ENCODE measurements at places on chromosomes 2 and 18.

GRCh38 chr2:222320436-222321395 lies 21.9 kb upstream of the PAX3 start:
- peak; percentile 40 for DNase-seq

- peak; percentile 32 for DNase-seq
These were observed 72.0 kb downstream of the KCNE4 start for GRCh38 chr2:223123855-223124610.

- DNase-seq: no peak
These were observed 153.7 kb downstream of the CAMKMT start for GRCh38 chr2:44515416-44515815.

- no peak for DNase-seq
These were observed 15.5 kb downstream of the IL1F10 start for GRCh38 chr2:113083296-113083695.

- DNase-seq: no peak
These were observed 81.8 kb downstream of the C1QL2 start for GRCh38 chr2:119076713-119077112.

DNA sequence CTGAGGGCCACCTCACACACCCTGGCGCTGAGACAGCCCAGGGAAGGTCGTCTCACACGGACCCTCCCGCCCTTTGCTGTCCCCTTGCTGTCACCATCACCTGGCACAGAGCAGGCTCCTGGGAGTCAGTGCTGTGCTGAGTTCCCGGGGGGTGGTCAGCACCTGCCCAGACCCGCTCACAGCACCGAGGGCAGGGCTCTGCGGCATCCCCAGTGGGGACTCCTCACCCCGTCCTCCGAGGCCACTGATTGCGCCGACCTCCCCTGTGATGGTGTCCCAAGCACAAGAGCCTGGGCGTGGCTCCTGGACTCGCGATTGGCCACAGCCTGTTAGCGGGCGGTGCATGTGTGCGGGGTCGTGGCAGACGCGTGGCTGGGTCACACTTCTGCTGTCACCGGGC lies 65.9 kb downstream of the NFATC1 start:
- DNase-seq: no peak

- DNase-seq: no peak
These were observed 18.5 kb downstream of the TANK start for GRCh38 chr2:161178756-161179155.

GRCh38 chr18:77069482-77069881 lies 63.1 kb downstream of the MBP start:
- DNase-seq: no peak

- no peak for DNase-seq
These were observed 200.0 kb downstream of the SLC4A10 start for GRCh38 chr2:161824226-161824625.

DNA sequence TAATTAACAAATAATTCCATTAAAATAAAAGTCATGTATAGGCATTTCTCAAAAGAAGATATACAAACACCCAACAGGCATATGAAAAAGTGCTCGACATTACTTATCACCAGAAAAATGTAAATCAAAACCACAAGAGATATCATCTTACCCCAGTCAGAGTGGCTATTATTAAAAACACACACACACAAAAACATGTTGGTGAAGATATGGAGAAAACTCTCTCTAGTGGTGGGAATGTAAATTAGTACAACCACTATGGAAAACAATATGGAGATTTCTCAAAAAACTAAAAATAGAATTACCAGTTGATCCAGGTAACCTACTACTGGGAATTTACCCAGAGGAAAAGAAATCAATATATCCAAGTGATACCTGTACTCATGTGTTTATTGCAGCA lies 966.3 kb upstream of the POU3F3 start:
- no peak for DNase-seq

GRCh38 chr2:170306293-170306873 lies 128.4 kb downstream of the MYO3B start:
- no peak for DNase-seq

- no peak for DNase-seq
These were observed 18.0 kb downstream of the NAB1 start for GRCh38 chr2:190666895-190667294.

GRCh38 chr2:119491776-119492525 lies 32.3 kb downstream of the SCTR start:
- peak; percentile 57 for DNase-seq

GRCh38 chr2:165697748-165698443 lies 96.2 kb downstream of the GALNT3 start:
- DNase-seq: no peak

- DNase-seq: no peak
These were observed 213.9 kb downstream of the NDUFA10 start for GRCh38 chr2:239811111-239811781.

DNA sequence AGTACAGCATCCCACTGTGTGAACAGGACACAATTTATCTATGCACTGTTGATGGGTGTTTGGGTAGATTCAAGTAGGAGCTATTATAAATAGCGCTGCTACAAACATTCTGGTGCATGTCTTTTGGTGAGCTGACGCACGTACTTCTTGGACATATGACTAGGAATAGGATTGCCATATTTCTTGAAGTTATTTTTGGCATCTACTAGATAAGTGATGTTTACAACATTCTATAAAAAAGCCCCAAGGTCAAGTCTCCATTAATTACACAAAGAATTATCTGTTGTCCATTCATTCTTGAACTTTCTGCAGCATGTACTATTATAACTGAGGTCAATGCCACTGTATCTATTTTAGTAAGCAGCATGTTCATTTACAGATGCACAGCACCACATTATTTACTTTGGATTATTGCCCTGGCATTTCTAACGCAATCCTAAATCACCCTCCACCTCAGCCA lies 225.5 kb upstream of the TMEM200C start:
- no peak for DNase-seq

DNA sequence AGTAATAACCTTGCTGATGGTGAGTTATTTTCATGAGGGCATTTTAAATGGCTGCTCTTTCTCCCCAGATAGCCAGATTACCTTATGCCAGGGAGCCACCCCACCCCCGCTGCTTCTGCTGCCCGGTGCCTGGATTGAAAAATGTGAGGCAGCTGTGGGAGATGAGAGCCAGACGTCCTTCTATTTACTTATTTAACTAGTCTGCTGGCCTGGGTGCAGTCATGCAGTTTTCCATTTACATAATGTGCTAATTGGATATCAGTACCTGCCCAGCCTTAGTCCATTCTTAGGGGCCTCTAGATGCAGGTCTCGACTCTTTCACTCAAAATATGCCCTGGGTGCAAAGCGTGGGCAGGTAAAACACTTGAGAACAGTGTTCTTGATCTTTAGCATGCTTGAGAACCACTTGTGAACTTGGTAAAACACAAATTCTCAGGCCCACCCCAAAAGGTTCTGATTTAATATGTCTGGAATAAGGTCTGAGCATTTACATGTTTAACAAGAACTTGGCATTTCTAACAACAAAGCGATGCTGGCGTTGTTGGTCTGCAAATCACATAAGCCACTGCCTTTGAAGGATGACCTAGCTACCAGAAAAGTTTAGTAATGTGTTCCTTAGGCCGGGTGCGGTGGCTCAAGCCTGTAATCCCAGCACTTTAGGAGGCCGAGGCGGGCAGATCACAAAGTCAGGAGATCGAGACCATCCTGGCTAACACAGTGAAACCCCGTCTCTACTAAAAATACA lies 154.3 kb downstream of the NRP2 start:
- DNase-seq: no peak

DNA sequence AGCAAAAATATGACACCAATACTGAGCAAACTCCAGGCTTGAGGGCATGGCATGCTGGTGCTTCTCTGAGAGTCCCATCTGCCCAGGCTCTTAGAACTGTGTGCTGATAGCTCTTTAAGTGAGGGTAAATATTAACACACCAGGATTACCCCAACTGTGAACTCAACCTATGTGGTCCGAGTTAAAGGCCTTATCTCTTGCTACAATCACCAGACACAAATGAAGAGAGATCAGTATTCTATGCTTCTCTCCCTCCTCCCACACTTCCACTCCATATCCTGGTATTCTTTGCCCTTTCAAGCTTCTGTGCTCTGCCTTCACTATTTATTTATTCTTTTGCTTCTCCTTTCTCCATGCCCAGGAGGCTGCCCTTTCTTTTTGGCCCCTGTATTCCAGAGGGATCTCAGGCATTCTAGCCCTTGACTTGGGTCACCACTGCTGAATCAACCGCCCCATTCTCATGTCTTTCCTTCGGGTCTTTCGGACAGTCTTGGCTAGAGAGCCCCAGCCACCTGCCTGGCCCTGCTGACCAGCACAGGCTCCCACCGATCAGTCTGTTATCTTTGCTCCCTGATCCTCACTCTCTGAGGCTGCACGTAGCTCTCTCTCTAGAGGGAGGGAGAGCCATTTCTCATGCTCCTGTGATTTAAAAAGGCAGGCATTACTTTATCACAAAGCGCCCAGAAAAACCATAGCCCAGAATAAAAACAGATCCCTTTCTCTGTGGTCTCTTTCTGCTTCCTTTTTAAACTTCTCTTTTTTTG lies 17.2 kb upstream of the HK2 start:
- DNase-seq: no peak

DNA sequence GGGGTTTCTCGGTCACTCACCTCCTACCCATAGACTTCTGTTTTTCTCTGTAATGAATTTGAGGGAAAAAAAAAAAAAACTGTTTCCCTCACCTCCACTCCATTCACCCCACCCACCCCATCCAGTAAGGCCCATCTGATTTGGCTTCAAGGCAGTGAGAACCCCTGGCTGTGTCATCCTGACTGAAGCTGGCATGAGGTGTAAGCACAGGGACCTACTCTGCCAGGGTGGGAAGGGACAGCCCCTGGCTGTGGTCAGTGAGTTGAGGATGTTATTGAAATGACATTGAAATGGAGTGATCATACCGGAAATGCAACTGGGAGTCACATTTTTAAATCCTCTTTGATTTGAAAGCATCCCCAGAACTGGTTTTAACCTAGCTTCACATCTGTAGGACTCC lies 19.1 kb upstream of the BCL2L11 start:
- DNase-seq: no peak

DNA sequence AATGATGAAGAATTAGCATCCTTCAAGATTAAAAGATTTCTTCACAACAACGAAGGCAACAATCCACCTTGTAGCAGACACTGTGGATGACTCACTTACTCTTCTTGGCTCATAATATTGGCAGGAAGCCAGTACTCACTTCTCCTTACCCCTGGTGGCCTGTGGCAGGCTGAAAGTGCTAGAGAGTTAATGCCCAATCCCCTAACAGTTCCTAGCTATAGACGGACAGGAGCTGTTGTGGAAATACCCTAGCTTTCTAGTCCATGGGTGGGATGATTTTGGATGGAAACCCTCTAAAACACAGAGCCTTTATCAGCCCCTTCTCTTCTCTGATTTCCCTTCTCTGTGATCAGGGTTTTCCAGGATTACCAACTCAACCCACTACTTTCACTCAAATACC lies 128.6 kb upstream of the NYAP2 start:
- DNase-seq: peak; percentile 72

DNA sequence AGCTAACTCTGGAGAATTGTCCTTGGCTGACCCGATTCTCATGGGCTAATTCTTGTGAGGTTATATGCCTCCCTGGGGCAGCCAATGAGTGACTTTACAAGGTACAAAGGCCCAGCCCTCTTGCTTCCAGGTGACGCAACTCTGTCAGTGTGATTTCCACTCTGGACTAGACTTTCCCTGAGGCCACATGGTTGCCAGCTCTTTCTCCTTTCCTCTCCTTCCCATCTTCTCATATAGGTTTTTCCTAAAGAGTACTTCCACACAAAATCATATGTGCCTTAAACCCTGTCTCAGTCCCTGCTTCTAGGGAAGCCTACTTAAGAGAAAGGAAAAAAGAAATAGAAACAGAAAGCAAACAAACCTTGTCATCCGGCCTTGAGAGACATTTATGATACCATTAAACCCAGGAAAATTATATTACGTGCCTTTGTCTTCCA lies 226.2 kb upstream of the ZSWIM2 start:
- no peak for DNase-seq

GRCh38 chr2:10514273-10514672 lies 66.1 kb upstream of the ODC1 start:
- DNase-seq: no peak

- no peak for DNase-seq
These were observed 16.0 kb downstream of the SLC20A1 start for GRCh38 chr2:112661656-112662305.

- no peak for DNase-seq
These were observed 268.2 kb upstream of the PXDN start for GRCh38 chr2:2012505-2012904.

- no peak for DNase-seq
These were observed 387.1 kb downstream of the PTPRM start for GRCh38 chr18:7954238-7954637.

- no peak for DNase-seq
These were observed 50.3 kb upstream of the ZBTB7C start for GRCh38 chr18:48459465-48459864.

GRCh38 chr18:48319801-48320638 lies 89.2 kb downstream of the ZBTB7C start:
- DNase-seq: peak; percentile 72

- no peak for DNase-seq
These were observed 73.2 kb downstream of the BCL11A start for GRCh38 chr2:60480089-60480773.

- DNase-seq: peak; percentile 65
These were observed 72.0 kb upstream of the SH3BP4 start for GRCh38 chr2:234879671-234880455.

DNA sequence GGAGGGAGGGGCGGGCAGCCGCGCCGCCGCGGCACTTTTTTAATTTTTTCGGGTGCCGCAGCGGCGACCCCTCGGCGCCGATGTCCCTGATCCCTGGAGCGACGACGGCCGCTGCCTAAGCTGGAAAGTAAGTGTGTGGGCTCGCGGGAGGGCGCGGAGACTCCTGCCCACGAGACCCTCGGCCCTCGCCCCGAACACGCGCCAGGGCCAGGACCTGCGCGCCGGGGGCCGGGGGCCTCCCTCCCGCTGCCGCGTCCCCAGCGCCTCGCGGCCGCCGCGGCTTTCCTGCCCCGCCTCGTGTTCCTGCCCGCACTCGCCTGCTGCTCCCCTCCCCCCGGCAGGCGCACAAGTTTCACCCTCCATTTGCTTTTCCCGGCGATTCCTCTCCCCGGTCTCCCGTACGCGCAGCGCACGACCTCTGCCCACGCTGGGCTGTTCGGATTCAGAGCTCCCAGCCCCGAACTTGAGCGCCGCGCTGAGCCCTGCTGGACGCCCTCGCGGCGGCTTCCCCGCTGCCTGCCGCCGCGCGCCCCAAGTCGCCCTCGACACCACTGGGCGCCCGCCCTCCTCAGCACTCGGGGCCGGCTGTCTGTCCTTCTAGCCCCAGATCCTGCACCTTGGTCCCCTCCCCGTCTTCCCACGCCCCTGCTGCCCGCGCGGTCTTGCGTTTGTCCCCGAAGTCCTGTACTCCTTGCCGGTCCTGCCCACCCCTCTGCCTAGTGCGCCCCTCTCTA lies 507 bp downstream of the PKP4 start:
- peak; percentile 80 for DNase-seq

- no peak for DNase-seq
These were observed 257.7 kb upstream of the UBE2E3 start for GRCh38 chr2:180722551-180723239.
